ENCODE measurements at places on chromosomes 12 and 14.

- no peak for DNase-seq
Measured at GRCh38 chr12:24695657-24696329, 253.1 kb downstream of the BCAT1 start.

DNA sequence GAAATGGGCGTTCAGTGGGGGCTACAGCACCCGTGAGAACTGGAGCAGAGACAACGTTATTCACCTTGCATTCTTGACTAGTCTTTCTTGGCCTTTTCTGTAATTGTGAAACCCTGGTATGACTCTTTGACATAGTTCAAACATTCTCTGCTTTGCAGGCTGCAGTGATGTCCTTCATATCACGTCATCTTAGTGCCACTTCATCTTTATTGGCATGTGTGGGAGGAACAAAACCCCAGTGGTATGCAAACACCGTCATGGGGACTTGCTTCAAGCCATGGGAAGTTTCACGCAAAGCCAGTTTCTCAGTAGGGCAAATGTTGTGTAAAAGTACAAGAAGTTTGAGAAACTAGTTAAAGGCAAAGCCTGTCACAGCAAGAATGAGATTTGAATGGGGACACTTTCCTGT is 20.2 kb upstream of the DUSP16 start:
- no peak for DNase-seq

DNA sequence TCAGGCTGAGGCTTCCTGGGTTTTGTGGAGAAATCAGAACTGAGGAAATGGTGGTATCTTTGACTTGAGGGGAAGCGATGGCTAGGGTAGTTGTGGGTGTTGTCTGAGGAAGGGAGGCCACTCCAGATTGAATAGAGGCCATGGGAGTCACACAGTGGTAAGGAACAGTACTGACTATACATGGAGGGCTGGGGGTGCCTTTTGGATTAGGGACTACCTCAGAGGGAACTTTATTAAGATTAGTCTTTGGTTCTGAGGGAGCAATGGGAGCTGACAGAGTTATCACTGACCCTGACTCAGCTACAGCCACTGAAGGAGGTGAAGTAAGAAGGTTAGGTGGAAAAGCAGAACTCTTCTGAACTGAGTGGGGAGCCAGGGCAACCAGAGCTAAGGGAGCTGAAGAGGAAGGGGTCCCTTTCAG is 4.4 kb downstream of the NACA start:
- no peak for DNase-seq

GRCh38 chr12:46219877-46220655 is 48.8 kb downstream of the SLC38A1 start:
- no peak for DNase-seq

DNA sequence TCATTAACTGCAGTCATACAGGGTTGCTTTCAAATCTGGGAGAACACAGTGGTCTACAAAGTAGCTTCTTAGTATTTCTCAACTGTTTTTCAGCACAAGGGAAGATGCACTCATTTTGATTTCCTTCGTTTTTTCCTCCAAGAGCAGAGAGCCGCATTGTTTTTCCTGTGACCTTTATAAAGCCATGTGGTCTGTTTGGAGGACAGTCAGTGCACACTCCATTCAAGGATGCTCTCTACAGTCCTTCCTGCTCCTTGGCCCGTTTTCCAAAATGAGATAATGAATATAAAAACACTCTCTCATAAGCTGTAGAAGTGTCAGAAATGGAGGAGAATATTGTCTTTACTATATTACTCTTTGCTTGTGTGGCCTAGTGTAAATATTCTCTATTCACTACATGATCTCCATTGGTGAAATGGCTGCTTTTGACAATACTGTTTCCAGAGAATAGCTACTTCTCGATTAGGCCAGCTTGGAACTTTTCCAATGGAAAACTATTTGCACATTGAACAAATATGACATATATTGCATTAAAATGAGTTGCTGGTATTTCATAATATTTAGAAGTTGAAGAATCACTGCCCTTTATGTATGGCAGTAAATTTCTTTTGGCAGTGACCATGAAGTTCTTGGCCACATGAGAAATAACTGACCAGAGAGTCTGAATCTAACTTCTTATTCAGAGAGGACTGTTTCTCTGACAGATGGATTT is 393.1 kb upstream of the RGS6 start:
- no peak for DNase-seq

GRCh38 chr14:75513911-75514672 is 8.2 kb upstream of the BATF start:
- DNase-seq, result no peak

DNA sequence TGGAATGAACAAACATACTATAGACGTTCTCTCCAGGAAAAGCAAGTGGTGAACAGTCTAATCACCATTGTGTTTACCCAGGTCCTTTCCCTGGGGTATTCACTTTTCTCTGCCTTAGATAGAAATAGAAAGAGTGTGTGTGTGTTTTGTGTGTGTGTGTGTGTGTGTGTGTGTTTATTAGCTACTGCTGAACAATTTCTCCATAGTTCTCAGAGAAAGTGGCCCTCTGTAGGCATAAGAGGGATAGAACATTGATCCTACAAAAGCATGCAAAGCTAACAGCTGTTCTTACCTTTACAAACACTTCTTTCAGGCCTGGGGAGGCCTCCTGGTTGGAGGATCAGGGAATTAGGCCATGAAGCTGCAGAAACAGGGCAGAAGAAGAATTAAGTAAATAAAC is 665.7 kb upstream of the TBX3 start:
- no peak for DNase-seq

GRCh38 chr12:112881602-112882001 is 25.2 kb upstream of the OAS1 start:
- DNase-seq, result no peak

GRCh38 chr12:52666471-52666870 is 13.7 kb downstream of the KRT1 start:
- DNase-seq, result no peak

GRCh38 chr14:23827100-23827892 is 126.3 kb upstream of the DHRS4 start:
- no peak for DNase-seq

- DNase-seq, result no peak
Measured at GRCh38 chr14:53093206-53093605, 59.9 kb downstream of the DDHD1 start.

- DNase-seq, result peak; percentile 43
Measured at GRCh38 chr12:56957229-56958052, at the start of gene RDH16. TSS of gene RDH16 (minus strand) at chr12:56957608. CDS start at chr12:56957462, 146 bp downstream.

DNA sequence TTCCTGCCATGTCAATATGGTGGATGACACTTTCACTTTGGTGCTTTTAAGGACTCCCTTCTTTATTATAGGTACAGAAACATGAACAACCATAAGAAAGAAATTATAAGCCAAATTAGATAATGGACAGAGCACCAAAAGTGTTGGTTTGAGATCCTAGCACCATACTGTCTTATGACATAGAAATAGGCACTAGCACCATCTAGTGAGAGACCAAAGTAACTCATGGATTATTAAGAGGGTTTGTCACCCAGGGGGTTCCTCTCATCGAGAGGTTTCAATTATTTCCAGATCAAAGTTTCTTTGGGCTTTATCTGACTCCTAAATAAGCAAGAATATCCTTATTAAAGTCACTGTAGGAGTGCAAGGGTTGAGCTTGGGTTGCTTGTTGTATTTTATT is 153.0 kb upstream of the DIO2 start:
- DNase-seq, result no peak

DNA sequence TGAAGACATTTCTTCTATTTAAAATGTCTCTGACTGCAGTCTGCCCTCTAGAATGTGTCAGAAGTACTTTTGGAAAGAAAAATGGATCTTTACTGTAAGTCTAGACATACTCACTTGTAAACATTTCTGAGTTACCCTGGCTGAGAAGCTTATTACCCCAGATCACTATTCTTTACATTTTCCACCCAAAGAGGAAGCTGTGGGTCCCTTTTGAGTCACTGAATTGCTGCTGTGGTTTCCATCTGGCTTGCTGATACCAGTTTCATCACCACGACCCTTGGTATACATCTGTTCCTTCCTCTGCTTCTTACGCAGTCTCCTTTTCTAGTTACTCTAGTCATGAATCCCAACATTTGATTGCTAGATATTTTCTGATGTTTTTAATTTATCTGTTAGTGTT is 20.2 kb upstream of the CLEC4D start:
- DNase-seq, result no peak

GRCh38 chr14:38419579-38419978 is 163.7 kb upstream of the CLEC14A start:
- no peak for DNase-seq

DNA sequence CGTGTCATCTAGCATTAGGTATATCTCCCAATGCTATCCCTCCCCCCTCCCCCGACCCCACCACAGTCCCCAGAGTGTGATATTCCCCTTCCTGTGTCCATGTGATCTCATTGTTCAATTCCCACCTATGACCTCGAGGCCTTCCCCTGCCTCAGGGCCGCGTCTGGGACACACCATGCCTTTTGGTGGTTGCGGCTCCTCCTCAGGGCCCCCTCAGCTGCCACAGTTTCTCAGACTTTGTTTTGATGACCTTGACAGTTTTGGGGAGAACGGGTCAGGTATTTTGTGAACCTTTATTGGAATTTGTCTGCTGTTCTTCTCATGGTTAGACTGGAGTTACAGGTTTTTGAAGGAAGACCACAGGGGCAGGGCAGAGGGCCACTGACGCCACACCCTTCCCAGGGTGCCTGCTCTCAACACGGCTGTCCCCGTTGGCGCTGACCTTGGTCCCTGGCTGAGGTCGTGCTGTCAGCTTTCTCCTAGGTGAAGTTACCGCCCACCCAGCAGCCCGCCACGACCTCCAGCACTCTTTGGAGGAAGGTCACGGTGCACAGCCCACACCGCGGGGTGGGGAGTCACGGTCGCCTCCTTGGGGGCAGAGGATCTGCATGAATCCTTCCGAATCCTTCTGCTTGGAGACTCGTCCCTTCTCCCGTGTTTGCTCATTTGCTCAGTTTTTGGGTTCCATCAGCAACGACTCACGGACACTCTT is 130.5 kb downstream of the KIF26A start:
- peak; percentile 21 for DNase-seq

- DNase-seq, result no peak
Measured at GRCh38 chr14:22438742-22439141, 150.3 kb downstream of the DAD1 start.

- no peak for DNase-seq
Measured at GRCh38 chr14:102246071-102246470, 58.9 kb downstream of the MOK start.

DNA sequence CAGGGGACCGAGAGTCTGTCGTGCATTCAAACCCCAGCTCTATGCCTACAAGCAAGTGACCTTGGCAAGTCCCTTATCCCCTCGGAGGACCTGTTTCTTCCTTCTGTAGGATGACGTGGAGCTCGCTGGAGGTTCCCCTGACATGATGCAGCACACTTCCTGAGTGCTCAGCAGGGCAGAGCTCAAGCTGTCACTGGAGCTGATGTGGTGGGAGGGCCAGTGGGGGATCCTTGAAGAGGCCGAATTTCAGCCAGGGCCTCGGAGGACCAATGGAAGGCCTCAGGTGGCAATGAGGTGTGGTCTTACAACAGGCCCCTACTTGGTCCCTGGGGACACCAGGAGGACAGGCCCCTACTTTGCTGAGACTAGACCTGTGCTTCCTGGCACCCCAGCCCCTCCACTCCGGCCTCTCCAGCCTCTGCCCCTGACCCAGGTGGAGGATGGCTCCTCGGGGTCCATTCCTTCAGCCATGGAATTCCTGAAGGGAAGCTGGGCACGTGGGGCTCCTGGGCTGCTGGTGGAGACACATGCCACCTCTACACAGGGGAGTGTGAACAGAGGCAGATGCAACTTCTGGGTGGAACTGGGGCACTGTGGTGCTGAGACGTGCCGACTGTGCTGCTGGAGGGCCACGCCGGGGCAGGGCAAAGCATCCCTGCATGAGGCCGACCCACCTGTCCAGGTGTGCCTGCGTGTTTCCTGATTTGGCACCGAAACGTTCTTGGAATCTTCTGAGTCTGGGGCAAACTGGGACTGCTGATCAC is 18.7 kb upstream of the KIF26A start:
- DNase-seq, result peak; percentile 40

GRCh38 chr12:105587237-105587636 is 256.7 kb downstream of the C12orf75 start:
- no peak for DNase-seq

GRCh38 chr14:35897616-35898111 is 71.5 kb downstream of the BRMS1L start:
- peak; percentile 70 for DNase-seq

- peak; percentile 46 for DNase-seq
Measured at GRCh38 chr12:121825041-121825523, 21.3 kb downstream of the SETD1B start.

DNA sequence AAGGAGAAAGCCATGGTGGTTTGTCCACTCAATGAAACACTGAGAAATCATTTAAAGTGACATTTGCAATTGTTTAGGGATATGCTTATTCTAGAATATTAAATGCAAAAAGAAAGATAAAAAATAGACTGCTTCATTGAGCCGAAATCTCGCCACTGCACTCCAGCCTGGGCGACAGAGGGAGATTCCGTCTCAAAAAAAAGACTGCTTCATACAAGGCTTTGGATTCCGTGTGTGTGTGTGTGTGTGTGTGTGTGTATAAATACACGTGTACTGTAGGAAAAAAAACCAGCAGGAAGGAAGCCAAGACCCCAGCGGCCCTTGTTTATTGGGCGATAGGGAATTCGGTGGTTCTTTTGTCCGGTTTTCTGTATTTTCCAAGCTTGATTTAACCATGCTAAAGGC is 3.2 kb upstream of the ZNF839 start:
- DNase-seq, result no peak

- no peak for DNase-seq
Measured at GRCh38 chr12:67666605-67667004, 18.1 kb downstream of the DYRK2 start.

DNA sequence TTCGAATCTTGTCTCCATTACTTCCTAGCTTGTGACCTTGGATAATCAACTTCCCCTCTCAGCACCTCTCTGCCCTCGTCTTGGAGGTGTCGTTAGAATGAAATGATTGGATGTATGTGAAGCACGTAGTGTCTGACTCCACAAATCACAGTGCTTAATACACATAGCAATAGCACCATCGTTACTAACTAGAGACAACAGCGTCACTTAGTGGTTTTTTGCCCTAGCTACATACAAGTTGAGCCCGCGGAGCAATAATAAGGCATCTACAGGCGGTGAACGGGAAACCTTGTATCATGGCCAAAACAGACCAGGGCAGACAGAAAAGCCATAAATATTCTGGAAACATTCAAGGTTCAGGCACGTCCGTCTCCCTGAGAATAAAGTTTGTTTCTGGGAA is 154.9 kb downstream of the ASCL4 start:
- DNase-seq, result no peak

DNA sequence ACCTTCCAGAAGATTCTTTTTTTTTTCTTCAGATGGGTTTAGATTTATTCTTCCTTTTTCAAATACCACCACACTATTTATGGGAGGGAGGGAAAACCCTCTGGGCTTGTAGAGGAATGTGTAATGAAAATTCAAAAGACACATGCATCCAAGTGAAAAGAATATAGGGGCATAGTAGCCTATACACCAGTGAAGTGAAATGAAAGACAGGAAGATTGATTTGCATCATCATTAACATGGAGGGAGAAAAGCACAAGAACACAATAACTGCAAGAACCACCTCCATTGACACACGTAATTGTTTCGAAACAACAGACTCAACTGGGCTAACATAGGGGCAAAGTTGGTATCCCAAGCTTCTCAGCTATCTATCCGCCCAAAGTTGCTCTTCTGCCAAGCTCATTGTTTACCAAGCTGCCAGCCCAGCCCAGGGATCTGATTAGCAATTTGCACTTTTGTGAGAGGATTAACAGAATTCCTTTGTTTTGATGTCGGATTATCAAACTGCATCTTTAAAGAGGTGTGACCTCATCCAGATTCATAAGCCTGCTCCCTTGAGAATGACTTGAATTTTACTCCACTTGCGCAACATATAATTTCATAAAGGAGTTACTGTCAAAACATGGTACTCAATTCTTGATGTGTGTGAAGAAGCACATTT is 430.5 kb upstream of the SOX5 start:
- no peak for DNase-seq

- no peak for DNase-seq
Measured at GRCh38 chr14:101711041-101711856, 50.3 kb upstream of the PPP2R5C start.

Data from ecto neural progenitor cell (in vitro differentiated cells).